Substantia nigra (tissue), 51 donors: ENCODE measurements at places on chromosomes 16 and 17.

DNA sequence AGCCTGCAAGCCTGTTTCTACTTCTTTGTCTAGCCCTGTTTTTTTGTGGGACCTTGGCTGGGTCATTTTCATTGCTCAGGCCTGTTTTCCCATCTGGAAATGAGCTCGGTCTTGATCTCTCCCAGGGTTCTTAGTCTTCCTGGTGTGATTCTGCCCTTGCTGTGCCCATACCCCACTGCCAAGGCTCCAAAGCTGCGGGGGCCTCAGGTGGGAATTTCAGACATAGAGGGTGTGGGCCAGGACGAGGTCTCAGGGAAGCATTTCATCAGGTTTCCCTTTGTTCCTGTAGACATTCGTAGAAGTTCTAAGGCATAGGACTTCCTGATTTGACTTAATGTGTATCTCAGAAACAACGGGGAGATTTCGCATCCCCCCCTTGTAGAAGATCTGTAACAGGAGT lies 5.8 kb downstream of the MPRIP start:
- DNase-seq = no peak

DNA sequence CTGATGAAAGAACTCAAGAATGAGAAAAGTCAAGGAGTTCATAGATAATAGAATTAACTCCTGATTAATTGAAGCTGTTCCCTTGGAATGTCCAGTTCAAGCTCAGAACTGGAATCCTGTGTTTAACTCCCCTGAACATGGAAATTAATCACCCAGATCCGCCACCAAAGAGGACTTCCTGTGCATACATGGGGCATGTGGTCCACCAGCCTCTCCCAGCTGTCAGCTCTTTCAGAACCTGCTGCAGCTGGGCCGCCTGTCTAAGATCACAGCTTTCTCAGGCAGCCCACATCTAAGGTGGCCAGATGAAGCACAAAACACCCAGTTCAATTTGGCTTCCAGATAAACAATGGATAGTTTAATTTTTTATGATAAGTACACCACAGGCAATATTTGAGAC lies 203.7 kb upstream of the COX10 start:
- no peak for DNase-seq

DNA sequence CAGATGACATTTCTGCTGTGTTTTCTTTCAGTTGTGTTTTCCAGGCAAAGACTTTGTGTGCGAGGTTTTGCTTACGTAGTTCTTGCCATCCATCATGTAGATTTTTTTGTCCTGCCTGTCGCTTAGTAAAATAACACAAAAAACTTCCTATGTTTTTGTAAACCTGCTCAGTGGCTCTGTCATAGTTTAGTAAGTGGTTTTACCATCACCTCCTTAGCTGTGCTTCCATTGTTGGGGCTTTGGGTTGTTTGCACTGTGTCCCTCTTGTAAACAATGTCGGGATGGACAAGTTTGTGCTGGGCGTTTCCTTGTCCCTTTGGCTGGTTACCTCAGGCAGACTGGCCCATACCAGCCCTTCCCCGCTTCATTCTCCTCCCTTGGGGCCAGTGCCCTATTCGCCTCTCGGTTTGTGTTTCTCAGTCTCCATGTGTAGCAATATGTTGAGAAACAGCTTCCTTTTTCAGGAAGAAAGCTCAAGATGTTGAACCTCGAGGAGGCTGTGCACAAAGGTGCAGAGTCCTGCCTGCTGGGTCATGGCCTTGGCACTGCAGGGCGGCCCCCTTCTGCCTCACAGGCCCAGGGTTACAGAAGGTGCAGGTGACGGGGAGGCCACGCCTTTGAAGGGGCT lies 74.6 kb downstream of the KSR1 start:
- DNase-seq = no peak

DNA sequence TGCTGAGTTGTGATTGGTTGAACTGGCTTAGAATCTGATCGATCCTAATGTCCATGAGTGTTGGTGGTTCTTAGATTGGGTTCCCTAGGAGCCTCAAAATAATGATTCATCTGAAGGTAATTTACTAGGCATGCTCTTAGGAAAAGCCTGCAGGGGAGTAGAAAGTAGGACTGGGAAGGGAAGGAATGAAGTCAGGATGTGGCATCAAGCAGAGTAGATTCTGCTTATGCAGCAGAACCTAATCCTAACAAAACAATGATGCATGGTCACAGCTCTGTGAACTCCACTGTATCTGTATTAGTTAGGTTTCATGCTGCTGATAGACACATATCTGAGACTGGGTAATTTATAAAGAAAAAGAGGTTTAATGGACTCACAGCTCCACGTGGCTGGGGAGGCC lies 132.5 kb downstream of the HS3ST2 start:
- no peak for DNase-seq

GRCh38 chr17:83079352-83079747 lies at the start of gene METRNL:
METRNL (plus strand) TSS chr17:83079609; CDS start chr17:83079816, 207 bp downstream.
- peak; percentile 50 for DNase-seq

DNA sequence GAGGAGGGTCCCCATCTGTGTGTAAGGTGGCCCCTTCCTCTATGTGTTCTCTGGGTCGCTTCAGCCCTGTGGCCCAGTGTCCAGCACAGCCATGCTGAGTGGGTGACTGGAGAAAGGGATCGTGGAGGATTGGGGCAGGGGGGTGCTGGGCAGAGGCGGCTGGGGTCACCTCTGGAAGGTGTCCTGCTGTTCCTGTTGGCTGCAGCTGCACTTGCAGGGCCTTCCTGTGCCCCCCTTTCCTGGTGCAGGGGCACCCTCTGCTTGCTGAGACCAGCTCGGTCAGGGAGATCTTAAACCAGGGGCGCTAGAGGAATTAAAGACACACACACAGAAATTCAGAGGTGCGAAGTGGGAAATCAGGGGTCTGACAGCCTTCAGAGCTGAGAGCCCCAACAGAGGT lies 11.1 kb downstream of the IL32 start:
- DNase-seq = no peak

- no peak for DNase-seq
These were observed 968 bp downstream of the RIPOR1 start for GRCh38 chr16:67529582-67530012.

- no peak for DNase-seq
These were observed 124.1 kb upstream of the TNRC6C start for GRCh38 chr17:77834170-77835115.

- DNase-seq = no peak
These were observed 5.6 kb upstream of the DCAF7 start for GRCh38 chr17:63544467-63545301.

DNA sequence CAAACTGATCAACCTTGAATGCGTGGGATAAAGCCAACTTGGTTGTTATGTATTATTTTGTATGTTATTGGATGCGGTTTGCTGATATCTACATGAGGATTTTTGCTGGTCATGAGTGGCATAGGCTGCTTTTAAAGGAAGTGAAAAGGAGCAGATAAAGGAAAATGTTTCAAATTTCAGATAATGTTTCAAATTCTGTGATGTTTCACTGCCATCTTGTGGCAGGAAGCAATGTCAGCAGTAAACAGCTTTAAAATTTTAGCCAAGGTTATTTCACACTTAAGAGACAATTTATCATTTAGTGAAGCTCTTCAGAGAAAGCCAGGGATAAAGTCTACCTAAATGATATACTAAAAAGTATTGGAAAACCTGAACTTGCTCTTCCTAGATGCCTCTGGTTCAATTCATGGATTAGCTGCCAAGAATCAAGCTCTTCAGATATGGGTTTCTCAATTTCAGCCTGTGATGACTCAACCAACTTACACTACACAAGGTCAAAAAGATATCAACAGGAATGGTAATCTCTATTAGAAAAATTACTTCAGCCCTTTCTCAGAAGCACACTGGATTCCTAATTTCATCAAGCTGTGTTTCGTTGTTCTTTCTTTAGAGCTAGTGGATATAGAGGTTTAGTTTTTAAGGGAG lies 136.0 kb upstream of the C17orf78 start:
- no peak for DNase-seq

GRCh38 chr16:73891129-73891542 lies 405.5 kb upstream of the PSMD7 start:
- no peak for DNase-seq

- DNase-seq = no peak
These were observed 526 bp downstream of the MRPS23 start for GRCh38 chr17:57849163-57849873.

GRCh38 chr17:51032850-51033249 lies 87.8 kb downstream of the SPAG9 start:
- no peak for DNase-seq

GRCh38 chr16:26742040-26742439 lies 324.7 kb upstream of the C16orf82 start:
- no peak for DNase-seq

DNA sequence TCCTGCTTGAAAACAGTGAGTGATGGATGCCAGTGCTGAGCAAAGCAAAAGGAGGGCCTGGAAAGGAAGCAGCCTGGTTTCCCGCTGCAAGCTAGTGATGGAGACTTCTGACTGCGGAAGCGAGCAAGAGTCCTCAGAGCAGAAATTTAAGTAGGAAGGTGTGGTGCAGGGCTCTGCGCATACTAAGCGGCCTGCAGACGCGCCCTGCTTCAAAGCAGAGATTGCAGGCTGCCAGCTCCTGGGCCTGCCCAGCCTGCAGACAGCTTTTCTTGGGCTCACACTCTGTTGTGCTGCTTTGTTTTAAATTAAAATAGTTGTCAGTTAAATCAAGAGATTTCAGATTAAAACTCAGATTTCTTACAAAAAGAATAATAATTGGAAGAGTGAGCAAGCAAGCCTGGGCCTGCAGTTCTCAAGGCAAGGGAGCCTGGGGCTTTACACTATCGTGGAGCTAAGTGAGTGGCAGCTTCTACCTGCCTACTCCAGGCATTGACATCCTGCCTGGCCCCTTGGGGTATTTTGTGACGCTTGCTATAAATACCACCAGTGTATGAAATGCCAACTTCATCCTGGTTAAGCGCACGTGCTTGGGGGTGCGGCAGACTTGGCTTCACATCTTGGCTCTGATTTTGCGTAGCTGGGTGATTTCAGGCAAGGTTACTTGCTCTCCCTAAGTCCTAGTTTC lies 237.3 kb downstream of the XYLT1 start:
- no peak for DNase-seq

- DNase-seq = no peak
These were observed 406.7 kb upstream of the CCL2 start for GRCh38 chr17:33848433-33848832.

DNA sequence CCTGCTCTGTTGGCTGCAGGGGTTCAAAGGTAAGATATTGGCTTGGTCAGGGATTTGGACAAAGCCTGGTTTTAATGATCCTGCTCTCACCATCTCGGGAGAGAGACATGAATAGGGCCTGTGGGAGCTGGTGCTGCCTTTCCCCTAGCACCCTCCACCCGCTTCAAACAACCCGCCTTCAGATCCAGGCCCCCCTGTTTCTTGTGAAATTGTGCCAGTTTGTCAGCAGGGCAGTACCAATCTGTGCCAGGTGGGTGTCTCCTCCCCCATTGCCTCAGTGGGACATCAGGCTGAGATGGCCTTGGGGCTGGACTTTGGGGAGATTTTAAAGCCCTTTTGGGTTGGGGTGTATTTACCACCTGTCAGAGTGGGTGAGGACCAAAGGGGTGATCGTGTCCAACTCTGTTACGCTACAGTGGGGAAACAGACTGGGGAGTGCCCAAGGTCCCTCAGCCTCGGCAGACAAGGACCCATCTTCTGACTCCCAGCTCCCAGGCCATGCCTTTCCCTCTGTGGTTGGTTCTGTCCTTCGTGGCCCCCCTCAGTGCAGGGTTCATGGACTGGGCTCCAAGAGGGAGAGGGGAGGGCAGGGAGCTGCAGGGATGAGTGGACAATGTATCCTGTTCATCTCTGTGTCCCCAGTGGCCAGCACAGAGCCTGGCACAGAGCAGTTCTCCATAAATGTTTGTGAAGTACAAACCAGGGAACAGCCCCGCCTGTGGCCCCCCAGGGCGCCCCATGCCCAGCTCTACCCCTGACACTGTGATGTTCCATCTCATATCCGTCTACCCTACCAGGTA lies 3.3 kb downstream of the ARHGAP23 start:
- DNase-seq = peak; percentile 85

DNA sequence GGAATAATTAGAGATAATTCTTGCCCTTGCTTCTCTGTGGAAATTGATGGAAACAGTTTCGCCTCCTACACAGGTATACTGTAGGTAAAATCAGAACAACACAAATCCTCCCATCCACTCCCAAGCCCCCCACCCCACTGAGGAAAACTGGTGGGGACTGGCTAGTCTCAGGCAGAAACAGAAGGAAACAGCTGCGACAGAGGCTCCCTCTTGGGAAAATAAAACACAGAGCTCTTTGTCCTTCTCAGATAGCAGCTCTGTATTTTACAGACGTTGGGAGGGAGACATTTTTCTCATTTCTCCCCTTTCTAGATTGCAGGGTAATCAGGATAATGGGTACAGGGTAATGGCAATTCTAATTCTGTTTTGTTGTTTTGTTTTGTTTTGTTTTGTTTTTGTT lies 1.1 kb downstream of the SLFN13 start:
- DNase-seq = no peak

- no peak for DNase-seq
These were observed 122.0 kb downstream of the CPPED1 start for GRCh38 chr16:12681653-12682052.

DNA sequence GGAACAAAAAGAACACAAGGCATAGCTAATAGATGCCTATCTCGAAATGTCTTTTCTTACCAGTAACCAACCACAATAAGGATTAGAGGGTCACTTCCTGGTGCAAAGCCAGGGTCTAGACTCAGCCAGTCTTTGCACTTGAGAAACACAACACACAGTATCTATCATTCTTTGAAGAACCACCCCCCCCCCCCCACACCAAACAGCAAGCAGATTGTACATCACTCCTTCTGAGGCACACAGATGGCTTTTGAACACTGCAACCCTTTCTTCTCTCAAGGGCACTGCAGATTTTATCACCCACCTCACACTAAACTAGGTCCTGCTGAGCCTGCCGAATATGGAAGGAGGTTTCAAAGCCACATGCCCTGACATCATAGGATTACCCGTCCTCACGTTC lies 145.6 kb downstream of the AATF start:
- no peak for DNase-seq

DNA sequence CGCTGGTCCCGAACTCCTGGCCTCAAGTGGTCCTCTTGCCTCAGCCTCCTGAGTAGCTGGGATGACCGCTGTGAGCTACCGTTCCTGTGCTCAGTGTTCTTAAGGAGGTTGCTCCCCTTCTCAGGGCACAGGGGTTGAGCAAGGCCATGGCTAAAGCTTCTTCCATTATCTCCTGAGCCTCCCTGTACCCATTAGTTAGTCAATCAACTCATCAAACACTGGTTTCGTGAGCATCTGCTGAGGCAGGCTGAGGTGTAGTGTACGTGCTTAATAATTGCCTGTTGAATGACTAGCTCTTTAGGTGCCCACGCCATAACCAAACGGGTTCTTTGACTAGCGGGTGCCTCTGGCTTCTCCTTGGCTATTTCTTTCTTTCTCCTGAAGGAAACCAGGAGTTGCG lies 11.7 kb downstream of the SGCA start:
- no peak for DNase-seq
